ENCODE measurements at places on chromosomes 2 and 18.

- no peak for DNase-seq
Observed at GRCh38 chr2:50746526-50746925, 285.4 kb downstream of the NRXN1 start.

- peak; percentile 35 for DNase-seq
Observed at GRCh38 chr18:9951022-9951859, 37.4 kb downstream of the VAPA start.

- no peak for DNase-seq
Observed at GRCh38 chr2:20970068-20970467, 73.8 kb downstream of the APOB start.

GRCh38 chr2:48943436-48943835 lies 187.9 kb upstream of the LHCGR start:
- DNase-seq, result no peak

GRCh38 chr2:196565982-196566381 lies 73.5 kb upstream of the CCDC150 start:
- no peak for DNase-seq

DNA sequence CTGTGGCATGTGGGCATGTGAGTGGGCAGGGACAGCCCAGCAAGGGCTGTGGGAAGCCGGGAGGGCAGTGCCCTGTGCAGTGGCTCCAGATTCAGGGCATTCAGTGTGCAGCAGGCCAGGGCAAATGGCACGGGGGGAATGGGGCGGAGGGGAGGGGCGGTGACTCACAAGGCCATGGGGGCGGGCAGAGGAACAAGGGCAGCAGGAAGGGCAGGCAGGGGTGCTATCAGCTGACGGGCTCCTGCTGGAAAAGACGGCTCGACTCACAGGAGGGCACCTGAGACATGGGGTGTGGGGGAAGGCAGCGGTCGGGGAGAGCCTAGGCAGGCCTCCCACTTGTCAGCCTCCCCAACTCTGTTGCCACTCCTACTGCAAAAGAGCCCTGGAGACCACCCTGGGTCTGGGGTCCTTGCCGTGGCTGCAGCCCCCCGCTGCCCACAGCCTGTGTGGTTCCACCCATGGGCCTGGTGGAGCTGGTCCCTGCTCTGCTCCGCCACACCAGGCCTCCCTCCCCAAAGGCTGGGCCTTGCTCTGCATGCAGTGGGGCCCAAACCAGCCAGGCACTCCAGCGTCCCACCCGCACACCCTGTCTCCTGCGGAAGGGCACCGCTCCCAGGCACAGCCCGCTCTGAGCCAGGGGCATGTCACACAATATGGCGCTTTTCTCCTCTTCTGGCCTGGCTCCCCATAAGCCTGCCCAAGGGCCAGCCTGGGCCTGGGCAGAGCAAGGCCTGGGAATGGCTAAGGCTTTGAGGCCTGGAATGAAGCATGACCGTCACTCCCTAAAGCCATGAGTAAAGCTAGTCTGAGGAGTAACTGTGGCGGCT lies 25.9 kb downstream of the HS6ST1 start:
- no peak for DNase-seq
